H1 (cell line): ENCODE measurements at places on chromosomes 11 and 22. TPM values are rescaled to one million over a fixed set of nuclear protein-coding genes. Genes with fewer than 3 reads are reported as not detected.

KIAA1671 gene
- 22.6 and 23.9 TPM in 2 replicates for total RNA-seq

IGHMBP2 gene
- 17.6 and 19.1 TPM in 2 replicates for total RNA-seq

RTN4R gene
- 21.8 and 22.5 TPM in 2 replicates for total RNA-seq

OR52I2 gene
- total RNA-seq = not detected in 2 replicates

TP53I11 gene
- 46.3 and 53.7 TPM in 2 replicates for total RNA-seq

APOBEC3H gene
- 0.47 and 0.48 TPM in 2 replicates for total RNA-seq

RHOD gene
- 10.5 and 12.1 TPM in 2 replicates for total RNA-seq

HBG2 gene
- total RNA-seq = not detected in 2 replicates

PNPLA5 gene
- 6.8 and 8.2 TPM in 2 replicates for total RNA-seq

ZDHHC24 gene
- total RNA-seq = 7.0 and 8.4 TPM in 2 replicates

UCP3 gene
- total RNA-seq = 0.92 and 1.3 TPM in 2 replicates

DNA sequence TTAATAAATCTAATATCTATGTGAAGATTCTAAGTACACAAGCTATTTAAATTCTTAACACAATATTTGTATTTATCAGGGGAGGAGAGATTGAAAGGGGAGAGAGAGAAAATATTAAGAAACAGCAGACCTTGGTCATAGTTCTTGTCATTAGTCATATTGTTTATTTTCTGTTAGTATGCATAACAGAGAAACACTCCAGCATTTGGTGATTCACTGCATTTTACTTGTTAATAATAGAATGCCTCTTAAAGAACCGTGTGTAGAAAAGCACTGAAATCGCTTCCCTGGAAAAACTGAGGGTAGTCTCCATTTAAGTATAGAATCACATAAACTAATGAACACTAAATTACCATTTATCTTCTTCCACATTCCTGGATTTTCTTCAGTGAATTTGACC, 122.7 kb upstream of the TRPC6 start:
- H3K27ac ChIP-seq = no peak overlapping the region
- no peaks in the 10 kb centered on the region for H3K36me3 ChIP-seq
- DNase-seq = no peak
- H3K4me3 ChIP-seq = no peak overlapping the region
- H3K27me3 ChIP-seq = no peaks in the 10 kb centered on the region

- H3K27me3 ChIP-seq = no peaks in the 10 kb centered on the region; the same call in 1 of the 2 replicates
- no peak overlapping the region for H3K4me3 ChIP-seq
- peaks cover 17% of the 10 kb centered on the region for H3K4me1 ChIP-seq
- DNase-seq = no peak
These were observed 44.0 kb downstream of the TP53I11 start for GRCh38 chr11:44906649-44907048.

DNA sequence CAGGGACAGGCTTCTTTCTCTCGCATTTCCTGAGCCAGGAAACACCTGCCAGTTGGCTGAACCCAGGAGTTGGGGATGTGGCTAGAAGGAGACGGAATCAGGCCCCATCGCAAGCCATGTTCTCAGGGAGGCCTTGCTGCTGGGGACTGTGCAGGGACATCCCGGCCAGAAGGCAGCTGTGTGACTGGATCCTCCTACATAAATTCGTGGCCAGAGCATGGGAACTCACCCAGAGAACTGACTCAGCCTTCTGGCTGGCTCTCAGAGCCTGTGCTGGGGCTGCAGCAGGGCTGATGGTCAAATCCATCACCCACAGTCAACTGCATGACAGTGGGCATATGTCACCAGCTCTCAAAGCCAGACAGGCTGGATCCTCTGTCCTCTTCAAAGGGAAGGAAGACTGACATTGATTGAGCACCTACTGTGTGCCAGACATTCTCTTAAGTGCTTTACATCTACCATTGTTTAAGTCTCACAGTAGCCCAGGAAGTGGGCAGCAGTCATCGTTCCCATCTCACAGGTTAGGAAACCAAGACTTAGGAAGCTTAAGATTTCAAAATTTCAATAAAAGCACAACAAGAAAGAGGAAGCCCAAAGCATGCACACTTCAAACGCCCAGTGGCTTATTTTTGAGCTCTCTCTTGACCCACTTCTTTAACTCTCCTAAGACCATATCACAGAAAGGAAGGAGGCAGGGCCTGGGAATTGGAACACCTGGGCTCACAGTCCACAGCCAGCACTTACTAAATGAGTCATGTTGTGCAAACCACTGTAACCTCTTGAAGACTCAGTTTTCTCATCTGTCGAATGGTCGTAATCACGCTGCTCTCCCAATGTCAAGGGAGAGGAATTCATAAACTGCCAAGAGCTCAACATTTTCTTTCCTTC, 30.9 kb upstream of the CACNG2 start:
- H3K27me3 ChIP-seq = no peaks in the 10 kb centered on the region
- H3K4me1 ChIP-seq = no peaks in the 10 kb centered on the region
- H3K4me3 ChIP-seq = no peak overlapping the region
- H3K36me3 ChIP-seq = no peaks in the 10 kb centered on the region

- H3K27ac ChIP-seq = no peak overlapping the region
- peaks cover 30% of the 10 kb centered on the region for H3K27me3 ChIP-seq
These were observed 3.7 kb upstream of the ELFN2 start for GRCh38 chr22:37430941-37431340.

DNA sequence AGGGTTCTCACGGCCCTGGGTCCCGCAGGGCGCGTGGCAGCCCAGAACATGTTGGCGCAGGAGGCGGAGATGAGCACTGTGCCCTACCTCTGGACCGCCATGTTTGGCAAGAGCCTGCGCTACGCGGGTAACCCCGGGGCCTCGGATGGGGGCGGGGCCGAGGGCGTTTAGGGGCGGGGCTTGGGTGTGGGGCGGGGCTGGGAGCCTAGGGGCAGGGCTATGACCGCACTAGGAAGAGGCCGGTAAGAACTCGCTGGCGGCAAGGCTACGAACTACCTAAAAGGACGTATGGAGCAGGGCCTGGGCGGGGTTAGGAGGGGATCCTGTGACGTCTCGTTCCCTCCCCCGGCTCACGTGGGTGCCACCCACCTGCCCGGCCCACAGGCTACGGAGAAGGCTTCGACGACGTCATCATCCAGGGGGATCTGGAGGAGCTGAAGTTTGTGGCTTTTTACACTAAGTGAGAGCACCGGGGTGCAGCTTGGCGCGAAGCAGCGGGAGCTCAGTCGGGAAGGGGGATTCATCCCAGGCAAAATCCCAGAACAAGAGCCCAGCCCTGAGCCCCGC, 2.8 kb upstream of the LZTR1 start:
- H3K4me1 ChIP-seq = peaks cover 6% of the 10 kb centered on the region
- H3K27ac ChIP-seq = no peak overlapping the region; the same call in 1 of the 2 replicates
- H3K27me3 ChIP-seq = peaks cover 14% of the 10 kb centered on the region

DNA sequence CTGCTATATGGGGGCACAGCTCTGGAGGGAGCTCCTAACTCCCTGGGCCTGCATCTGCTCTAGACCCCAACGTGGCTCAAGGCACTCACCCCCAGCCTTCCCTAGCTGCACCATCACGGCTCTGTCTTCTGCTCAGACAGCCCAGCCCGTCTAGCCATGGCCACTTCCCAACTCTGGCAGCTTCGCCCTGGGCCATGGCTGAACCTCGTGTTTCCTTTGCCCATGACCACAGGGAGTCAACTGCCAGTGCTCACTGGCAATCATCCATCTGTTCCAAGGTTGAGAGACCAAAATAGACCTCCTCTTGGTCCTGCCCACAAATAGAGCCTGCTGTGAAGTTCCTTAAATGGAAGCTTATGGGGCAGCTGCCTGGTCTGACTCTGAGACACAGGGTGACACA, 5.4 kb downstream of the LMO1 start:
- no peaks in the 10 kb centered on the region for H3K36me3 ChIP-seq
- H3K4me1 ChIP-seq = peaks cover 4% of the 10 kb centered on the region
- DNase-seq = no peak
- peaks cover 29% of the 10 kb centered on the region for H3K27me3 ChIP-seq
- no peak overlapping the region for H3K4me3 ChIP-seq

DNA sequence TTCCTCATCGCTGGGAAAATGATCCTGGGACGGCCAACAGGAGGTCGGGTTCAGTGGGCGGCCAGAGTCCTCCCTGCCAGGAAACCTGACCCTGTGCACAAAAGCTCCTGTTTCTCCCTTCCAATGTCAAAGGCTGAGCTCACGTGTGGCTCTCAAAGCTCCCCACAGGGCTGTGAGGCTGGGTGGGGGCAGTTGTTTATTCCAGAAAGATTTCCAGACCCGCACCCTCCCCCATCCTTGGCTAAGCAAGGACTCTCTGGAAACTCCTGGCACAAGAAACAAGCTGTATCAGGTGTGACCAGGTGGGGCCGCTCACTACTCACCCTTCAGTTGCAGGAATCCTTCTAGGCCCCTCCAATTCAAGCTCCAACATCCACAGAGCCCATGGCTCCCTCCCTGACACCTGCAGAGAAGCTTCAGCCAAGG, 131.9 kb downstream of the SHANK2 start:
- no peaks in the 10 kb centered on the region for H3K4me1 ChIP-seq
- H3K27me3 ChIP-seq = no peaks in the 10 kb centered on the region
- H3K4me3 ChIP-seq = no peak overlapping the region
- no peak overlapping the region for H3K27ac ChIP-seq
- H3K36me3 ChIP-seq = peaks cover 2% of the 10 kb centered on the region; the same call in 1 of the 2 replicates
- DNase-seq = peak; percentile 73

- H3K27ac ChIP-seq = no peak overlapping the region
- H3K4me3 ChIP-seq = no peak overlapping the region
- DNase-seq = no peak
- H3K4me1 ChIP-seq = no peaks in the 10 kb centered on the region
These were observed 14.3 kb upstream of the ABCC8 start for GRCh38 chr11:17490938-17491337.

DNA sequence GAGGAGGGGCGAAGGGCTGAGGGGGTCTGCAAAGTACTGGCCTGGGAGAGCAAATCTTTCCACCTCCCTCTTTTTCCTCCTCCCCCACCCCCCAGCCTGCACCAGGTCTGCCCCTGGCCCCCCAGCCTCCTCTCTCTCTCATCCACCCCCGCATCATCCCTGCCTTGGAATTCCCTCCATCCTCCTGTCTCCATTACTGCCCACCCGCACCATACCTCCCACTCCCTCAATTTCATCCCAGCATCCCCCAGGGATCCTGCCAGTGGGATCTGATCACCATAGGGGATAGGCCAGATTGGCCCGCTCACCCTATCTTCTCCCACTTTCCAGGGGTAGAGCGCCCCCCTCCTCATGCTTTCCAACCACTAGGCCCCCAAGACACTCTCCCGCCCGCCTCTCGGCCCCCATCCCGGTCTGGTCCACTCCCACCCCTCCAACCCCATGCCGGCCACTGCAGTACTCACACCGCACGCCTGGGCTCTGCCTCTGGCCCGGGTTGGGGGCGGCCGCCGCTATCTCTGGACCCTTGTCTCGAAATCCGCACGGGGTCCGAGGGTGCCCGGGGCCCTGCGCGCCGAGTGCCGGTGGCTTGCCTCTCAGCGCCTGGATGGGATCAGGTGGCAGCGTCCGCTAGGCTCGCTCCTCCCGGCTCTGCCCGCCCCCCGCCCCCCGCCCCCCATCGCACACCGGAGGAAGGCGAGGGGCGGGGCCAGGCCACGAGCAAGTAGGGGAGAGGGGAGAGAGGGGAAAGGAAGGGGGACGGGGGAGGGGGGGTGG, at the start of gene GAL3ST3:
Gene GAL3ST3 (minus strand): TSS at position 615 of the 777 bp plus-strand sequence. CDS start 3,746 bp downstream, outside the sequence.
- H3K27ac ChIP-seq = no peak within 1 kb of the TSS
- peak; percentile 82 for DNase-seq
- no peaks in the 10 kb centered on the region for H3K36me3 ChIP-seq
- peak within 1 kb of the TSS; percentile 57 for H3K4me3 ChIP-seq

- H3K27me3 ChIP-seq = no peaks in the 10 kb centered on the region
- DNase-seq = no peak
- H3K36me3 ChIP-seq = peaks cover 24% of the 10 kb centered on the region
- H3K4me1 ChIP-seq = no peaks in the 10 kb centered on the region
- no peak overlapping the region for H3K27ac ChIP-seq
These were observed 25.5 kb downstream of the CHORDC1 start for GRCh38 chr11:90197377-90197776.

- no peak overlapping the region for H3K27ac ChIP-seq
- H3K4me1 ChIP-seq = peaks cover 11% of the 10 kb centered on the region
- DNase-seq = peak; percentile 89
- 0 out of 2 replicates have a peak, but pooled peaks cover 2% of the 10 kb centered on the region for H3K27me3 ChIP-seq
These were observed 673 bp upstream of the MYO7A start for GRCh38 chr11:77127235-77127911.

- no peaks in the 10 kb centered on the region; the same call in none of the 2 replicates for H3K27me3 ChIP-seq
- peak; percentile 60 for DNase-seq
- H3K4me3 ChIP-seq = no peak overlapping the region
- no peaks in the 10 kb centered on the region for H3K4me1 ChIP-seq
These were observed 82.1 kb downstream of the KCNQ1 start for GRCh38 chr11:2526808-2527381.

- no peak overlapping the region for H3K27ac ChIP-seq
- H3K4me3 ChIP-seq = no peak overlapping the region
- no peaks in the 10 kb centered on the region for H3K36me3 ChIP-seq
These were observed 25.2 kb upstream of the CCDC86 start for GRCh38 chr11:60816590-60817157.

DNA sequence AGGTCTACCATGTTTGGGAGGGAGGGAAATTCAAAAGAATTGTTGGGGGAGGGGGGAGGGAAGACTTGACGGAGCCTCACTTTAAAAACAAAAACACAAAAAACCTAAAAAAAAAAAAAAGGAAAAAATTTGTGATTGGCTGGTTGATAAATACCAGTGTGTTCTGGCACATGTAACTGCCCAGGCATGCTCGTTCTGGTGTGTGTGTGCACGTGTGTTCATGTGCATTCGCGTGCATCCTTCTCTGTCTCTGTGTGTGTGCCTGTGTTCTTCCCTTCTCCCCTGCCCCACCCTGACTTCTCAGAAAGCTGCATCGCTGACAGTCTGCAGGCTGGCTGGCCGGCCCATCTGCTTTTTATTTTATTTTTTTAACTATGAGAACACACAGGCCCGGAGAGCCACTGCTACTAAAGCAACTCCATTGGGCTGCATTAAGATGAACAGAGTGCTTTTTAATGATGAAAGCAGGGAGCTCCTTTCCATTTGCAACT, 22.6 kb upstream of the ADSL start:
- no peak overlapping the region for H3K27ac ChIP-seq
- H3K4me3 ChIP-seq = no peak overlapping the region
- no peak for DNase-seq
- no peaks in the 10 kb centered on the region for H3K27me3 ChIP-seq
- H3K4me1 ChIP-seq = peaks cover 12% of the 10 kb centered on the region
- H3K36me3 ChIP-seq = peaks cover 29% of the 10 kb centered on the region

DNA sequence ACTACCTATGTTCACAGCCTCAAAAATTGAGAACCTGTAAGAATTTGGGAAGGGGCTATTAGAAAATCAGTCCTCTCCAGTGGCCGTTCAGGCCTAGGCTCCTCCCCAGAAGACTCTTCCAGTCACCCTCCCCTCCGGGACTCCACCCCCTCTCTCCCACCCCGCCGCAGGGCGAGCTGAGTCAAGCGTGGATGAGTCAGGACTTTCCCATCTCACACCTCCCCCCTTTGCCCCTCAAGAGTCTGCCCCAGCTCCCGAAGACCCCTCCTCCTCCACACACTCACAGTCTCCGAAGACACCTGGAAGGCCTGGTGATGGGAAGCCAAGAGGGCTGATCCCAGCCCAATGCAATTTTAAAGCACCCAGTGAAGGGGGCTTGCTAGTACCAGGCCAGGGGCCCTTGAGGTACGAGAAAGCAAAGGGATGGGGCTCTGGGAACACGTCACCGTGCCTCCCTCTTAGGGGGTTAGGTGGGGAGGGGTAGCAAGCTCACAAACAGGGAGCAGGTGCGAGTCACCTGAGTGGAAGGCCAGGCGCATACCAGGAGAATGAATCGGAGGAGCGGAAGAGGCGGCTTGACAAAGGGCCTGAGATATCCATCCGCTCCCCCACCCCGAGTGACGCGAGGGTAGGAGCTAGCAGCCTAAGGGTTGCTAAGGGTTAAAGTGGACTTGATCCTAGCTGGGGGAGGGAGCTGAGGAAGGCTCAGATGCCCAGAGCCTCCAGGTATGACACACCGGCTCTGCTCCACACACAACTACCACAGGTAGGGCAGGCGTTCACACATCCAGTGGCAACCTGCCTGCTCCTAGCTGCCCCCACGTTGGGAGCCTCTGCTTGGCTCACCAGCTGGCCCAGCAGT, 13.6 kb downstream of the BCL9L start:
- peaks cover 74% of the 10 kb centered on the region for H3K4me1 ChIP-seq
- peak overlapping the region; percentile 89 for H3K27ac ChIP-seq
